Diencephalon (tissue), 1 donor: ENCODE measurements at places on chromosomes 6 and 20. TPM values are rescaled to one million over a fixed set of nuclear protein-coding genes. Genes with fewer than 3 reads are reported as not detected.

MAP3K5 gene
- 16.1 TPM for total RNA-seq

SLC52A3 gene
- total RNA-seq, result 0.46 TPM

SNAP25 gene
- 162 TPM for total RNA-seq

CST5 gene
- not detected for total RNA-seq

RNF182 gene
- total RNA-seq, result 33.0 TPM

KHDC1 gene
- total RNA-seq, result 7.8 TPM

DCBLD1 gene
- total RNA-seq, result 16.4 TPM

MUC22 gene
- not detected for total RNA-seq

TMEM170B gene
- total RNA-seq, result 67.8 TPM

GPR6 gene
- total RNA-seq, result 12.2 TPM

SPTLC3 gene
- 3.5 TPM for total RNA-seq

CRYBG1 gene
- 1.6 TPM for total RNA-seq

SDCBP2 gene
- total RNA-seq, result 10.4 TPM

DSTN gene
- 268 TPM for total RNA-seq

TENT5A gene
- total RNA-seq, result 13.1 TPM

KIF13A gene
- 35.5 TPM for total RNA-seq

TUBB1 gene
- 0.92 TPM for total RNA-seq

SLC22A16 gene
- total RNA-seq, result not detected

PGC gene
- not detected for total RNA-seq

SLC17A2 gene
- not detected for total RNA-seq

PRDM13 gene
- 0.46 TPM for total RNA-seq

SMLR1 gene
- not detected for total RNA-seq

TAAR8 gene
- not detected for total RNA-seq

PARD6B gene
- total RNA-seq, result 21.0 TPM

KCNB1 gene
- 14.8 TPM for total RNA-seq

CGA gene
- total RNA-seq, result not detected

PRPH2 gene
- total RNA-seq, result 11.5 TPM

PNLDC1 gene
- 0.23 TPM for total RNA-seq
